ENCODE measurements at places on chromosomes 1 and 21.

GRCh38 chr1:12287869-12288268, 58.0 kb downstream of the VPS13D start:
- DNase-seq = no peak

DNA sequence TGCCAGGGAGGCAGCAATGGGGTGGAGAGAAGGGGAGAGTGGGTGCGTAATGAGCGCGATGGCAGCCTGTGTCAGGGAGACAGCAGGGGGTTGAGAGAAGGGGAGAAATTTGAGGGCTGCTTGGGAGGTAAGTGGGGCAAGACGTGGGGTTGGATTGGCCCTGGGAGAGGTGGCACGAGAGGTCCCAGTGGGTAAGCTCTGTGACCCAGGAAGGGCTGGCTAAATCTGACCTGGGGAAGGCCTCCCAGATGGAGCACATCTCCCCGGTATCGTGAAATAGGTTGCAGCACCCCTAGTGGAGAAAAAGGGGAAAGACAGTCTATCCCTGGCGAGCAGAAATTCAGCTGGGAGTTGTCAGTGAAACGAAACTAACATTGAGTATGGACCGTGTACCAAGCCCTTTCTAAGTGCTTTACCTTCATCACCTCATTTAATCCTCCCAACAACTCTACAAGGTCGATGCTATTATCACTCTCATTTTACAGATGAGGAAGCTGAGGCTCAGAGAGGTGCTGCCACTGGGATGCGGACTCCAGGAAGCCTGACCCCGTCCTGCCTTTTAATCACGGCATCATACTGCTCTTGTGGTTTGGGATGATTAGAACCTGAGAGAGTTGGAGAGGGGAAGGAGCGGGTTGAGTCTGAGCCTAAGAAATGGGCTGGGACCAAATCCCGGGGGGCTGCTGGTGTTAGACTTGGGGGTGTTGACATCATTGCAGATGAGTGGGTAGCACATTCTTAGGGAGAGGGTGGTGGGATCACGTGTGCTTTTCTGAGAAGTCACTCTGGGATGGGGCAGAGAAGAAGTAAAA, 56.6 kb upstream of the RPL11 start:
- DNase-seq = peak; percentile 69

GRCh38 chr1:160880216-160880615, 4.8 kb downstream of the ITLN1 start:
- no peak for DNase-seq

GRCh38 chr1:199403531-199404116, 623.9 kb upstream of the NR5A2 start:
- no peak for DNase-seq

DNA sequence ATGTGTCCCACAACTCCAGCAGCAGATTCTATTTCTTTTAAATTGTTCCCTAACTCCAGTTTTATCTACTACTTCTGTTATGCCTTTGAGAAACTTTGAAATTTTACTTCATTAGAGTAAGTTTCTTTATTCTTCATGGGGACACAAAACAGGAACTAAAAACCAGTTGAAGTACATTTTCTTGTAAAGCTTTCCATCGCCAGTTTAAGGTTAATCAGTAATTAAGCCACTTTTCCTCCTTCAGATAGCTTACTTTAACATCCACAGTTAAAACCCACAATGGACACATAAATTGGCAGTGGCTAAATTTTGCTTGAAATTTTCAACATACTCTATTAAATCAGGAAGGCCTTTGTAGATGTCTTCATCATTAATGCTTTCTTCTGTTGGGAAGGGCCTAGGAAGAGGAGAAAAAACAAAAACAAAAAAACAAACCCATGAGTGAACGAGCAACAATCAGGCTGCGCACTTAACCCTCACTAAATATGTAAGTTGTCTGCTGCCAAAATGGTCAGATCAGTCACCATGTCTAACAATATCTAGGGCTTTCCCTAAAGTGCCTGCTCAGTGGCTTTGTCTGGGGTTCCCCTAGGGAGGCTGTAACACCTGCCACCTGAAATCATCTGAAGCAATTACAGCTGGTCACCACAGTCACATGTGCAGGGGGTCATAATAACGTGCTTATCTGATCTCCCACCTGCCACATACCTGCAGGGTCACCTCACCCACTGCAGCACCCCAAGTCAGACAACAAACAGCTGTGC, 187.9 kb downstream of the VAV3 start:
- DNase-seq = no peak

DNA sequence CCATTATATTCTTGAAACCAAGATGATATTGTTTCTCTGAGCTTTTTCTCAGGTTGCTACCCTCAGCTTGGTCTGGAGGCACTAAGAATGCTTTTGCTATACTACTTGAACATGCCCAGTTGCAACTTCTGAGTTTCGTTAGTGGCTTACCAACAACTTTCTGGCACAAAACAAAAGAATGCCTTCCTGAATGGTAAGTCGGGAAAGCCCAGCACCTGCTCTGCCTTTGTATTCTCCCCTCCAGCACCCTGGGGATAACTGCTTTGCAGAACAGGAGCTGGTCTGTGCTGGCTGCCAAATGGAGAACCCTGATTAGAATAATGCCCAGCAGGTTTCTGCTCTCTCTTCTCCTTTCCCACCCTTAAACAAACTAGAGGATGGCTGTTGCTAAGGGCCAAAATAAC, 149.3 kb downstream of the TGFB2 start:
- DNase-seq = no peak

DNA sequence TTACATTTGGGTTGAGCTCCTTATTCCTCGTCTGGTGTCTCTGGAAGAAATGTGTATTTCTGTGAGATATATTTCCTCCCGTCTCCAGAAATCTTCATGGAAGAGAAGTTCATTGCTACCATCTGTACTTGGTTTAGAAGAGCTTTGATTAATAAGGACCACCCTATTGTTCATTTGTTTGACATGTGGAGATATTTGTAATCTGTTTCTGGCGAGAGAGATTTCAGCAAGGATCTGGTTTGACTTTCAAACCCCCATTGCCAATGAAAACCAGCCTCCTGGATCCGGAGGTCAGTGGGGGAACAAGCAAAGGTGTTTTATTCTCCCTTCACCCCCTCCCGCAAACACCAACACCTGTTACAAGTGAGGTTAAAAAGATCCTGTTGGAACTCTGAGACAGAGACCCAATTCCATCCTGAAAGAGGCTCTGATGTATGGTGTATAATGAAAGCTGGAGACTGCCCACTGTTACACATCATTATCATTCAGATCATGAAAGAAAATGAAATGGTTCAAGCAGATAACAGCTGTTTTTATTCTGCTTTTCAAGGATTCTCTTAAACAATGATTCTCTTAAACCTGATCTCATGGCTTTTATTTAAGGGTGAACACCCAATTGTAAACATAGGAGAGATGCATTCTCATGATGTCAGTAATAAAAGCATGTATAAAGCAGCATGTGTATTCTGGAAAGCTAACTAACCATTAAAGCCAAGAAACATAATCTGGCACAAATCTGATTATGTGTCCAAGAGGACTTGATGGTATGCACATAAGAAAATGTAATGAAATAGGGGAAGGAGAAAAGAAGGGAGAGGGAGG, 393.5 kb upstream of the ADGRL2 start:
- DNase-seq = no peak

DNA sequence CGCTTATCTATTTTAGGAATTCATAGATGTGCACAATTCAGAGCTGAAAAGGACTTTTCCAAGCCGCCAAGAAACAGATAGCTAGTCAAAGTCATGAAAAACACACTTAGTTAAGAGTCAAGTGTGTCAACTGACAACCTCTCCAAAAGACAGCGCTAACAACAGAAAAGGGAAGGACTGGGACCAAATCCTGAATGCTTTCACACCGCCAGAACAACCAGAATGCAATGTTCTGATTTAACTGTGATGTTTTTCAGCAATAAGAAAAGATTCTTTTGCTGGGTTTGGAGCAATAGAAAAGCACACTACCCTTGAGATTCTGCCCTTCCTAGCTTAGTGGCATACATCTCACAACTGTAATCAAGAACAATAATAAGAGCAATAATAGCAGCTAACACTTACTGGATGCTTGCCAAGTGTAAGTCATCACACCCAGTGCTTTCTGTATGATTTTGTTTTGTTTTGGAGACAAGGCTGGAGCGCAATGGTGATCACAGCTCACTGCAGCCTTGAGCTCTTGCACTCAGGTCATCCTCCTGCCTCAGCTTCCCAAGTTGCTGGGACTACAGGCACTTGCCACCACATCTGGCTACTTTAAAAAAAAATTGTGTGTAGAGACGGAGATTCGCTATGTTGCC, 33.9 kb upstream of the SDC3 start:
- DNase-seq = no peak

DNA sequence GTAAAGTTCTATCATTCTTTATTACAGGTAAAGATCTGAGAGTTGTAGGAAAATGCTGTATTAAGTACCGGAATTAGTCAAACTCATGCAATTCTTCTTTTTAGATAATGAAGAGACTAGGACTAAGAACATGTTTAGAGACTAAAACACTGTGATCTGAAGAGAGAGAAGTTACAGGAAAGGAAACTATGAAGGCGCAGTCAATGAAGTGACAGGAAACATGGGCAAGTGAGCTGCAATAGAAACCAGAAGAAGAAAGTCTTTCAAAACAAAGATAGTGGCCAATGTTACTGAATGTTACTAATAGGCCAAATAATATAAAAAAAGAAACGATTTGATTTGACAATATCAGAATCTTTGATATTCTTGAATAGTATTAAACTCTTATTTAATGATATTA, 659.4 kb upstream of the RGS18 start:
- no peak for DNase-seq

GRCh38 chr1:103259982-103260381, 151.7 kb upstream of the COL11A1 start:
- DNase-seq = no peak

DNA sequence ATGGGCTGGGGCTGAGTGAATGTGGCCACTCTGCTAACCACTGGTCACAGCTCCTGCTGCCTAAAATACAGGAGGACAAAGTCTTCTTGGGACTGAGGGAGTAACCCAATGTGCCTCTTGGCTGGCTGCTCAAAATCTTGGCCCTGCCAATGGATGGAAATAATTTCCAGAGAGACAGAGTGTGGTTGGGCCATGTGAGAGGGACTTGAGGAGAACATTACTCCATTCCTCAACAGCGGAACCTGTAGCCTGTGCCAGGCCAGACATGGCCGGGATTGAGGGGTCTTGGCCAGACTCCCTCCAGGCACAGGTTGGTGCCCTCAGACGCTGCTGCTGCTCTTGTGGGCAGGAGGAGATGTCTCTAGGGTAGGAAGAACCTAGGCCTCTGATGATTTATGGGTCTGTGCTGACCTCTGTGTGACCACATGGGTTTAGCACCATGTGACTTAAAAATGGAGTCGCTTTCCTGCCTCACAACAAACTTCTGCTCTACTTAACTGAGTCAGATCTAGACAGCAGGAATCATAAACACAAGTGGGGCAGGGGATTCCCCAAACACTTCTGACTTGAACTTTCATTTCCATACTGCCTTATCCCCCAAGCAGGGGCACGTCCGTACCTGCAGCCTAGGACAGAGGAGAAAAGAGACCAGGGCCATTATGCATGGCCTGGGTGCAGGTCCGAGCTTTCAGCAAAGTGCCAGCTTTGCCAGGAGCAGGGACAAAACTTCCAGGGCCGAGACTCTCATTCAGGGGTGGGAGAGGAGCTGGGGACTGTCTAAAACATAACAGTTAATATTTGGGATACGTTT, 79.2 kb downstream of the CD34 start:
- no peak for DNase-seq

GRCh38 chr1:193614817-193615216, 428.4 kb upstream of the B3GALT2 start:
- DNase-seq = no peak

DNA sequence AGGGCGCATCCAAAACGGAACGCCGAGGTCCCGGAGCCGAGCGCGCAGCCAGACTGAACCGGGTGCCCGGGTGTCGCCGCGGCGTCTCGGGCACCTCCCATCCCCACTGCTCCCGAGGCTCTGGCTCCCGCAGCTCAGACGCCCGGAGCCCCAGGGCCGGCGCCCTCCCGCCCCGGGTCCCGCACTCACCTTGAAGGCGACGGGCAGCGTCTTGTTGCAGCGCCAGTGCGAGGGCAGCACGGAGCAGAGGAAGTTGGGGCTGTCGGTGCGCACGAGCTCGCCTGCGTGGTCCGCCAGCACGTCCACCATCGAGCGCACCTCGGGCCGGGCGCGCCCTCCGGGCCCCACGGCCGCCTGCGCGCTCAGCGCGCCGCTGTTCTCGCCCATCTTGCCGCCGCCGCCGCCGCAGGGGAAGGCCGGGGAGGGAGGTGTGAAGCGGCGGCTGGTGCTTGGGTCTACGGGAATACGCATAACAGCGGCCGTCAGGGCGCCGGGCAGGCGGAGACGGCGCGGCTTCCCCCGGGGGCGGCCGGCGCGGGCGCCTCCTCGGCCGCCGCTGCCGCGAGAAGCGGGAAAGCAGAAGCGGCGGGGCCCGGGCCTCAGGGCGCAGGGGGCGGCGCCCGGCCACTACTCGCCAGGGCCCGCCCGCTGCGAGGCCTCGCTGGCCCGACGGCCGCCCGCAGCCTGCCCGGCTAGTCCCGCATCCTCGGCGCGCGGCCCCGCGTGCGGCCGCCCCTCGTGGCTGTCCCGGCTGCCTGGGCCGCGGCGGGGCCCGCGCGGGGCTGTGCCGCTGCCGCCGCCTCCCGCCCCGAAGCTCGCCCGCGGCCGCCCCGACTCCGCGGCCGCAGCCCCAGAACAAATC, 447 bp downstream of the RUNX3 start:
- DNase-seq = no peak

DNA sequence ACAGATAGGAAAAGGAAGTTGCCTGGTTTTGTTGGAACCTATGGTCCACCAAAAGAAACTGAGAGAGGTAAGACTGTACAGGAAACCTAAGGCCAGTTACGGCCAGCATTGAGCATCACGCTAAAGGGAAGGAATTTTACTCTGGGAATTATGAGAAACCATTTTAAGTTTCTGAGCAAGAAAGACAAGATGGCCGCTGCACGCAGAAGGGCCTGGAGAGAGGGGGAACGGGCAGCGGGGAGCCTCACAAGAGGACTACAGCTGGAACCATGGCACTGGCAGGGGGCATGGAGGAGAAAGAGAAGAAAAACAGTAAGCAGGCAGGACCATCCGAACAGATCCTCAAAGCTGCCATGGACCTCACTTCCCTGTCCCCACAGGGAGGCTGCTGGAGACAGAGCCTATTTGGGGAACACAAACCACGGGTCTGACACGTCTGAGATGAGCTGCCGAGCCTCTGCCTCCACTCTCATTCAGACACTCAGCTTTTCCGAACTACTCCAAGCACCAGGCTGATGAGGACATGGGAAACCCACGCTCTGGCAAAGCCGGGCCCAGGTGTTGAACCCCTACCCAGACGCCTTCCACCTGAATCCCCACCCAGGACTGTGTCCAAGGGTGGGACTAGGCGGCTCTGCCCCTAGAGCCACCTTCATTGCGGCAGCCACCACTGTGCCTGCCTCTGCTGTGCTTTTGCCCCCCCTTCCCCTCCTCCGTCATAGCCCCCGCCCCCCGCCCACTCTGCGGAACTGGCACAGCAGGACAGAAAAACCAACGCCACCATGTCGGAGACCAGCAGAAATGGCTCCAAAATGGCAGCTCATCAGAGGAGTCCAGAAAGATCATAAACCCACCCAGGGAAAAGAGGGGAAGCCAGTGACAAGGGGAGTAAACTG, 69.0 kb downstream of the CD46 start:
- DNase-seq = no peak

GRCh38 chr21:31714741-31715365, 17.1 kb downstream of the SCAF4 start:
- DNase-seq = no peak
